ENCODE measurements at places on chromosomes 3 and 15. TPM values are rescaled to one million over a fixed set of nuclear protein-coding genes. Genes with fewer than 3 reads are reported as not detected.

- peak overlapping the region; percentile 79 for H3K27ac ChIP-seq
- H3K4me3 ChIP-seq: no peak overlapping the region
- no peaks in the 10 kb centered on the region for H3K36me3 ChIP-seq
- no peak for DNase-seq
These were observed 112.8 kb upstream of the RPL32 start for GRCh38 chr3:12954180-12954579.

DNA sequence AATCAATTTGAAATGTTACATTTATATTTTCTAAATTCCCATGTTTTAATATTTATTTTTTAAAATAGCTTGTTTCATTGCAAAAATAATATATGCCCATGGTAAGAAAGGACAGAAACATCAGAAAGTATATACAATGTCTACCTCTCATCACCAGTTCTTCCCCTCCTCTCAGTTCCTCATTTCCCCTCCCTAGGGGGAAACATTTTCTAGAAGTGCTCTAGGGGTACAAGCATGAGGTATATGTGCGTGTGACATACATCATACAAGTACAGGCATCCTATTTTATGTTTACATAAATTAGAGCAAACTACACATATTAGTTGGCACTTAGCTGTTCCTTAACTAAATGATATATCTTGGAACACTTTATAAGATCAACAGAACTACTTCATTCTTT, 189.3 kb upstream of the VEPH1 start:
- no peak overlapping the region for H3K27ac ChIP-seq
- no peak for DNase-seq
- no peak overlapping the region for H3K4me3 ChIP-seq
- no peaks in the 10 kb centered on the region for H3K36me3 ChIP-seq
- no peaks in the 10 kb centered on the region for H3K4me1 ChIP-seq
- H3K27me3 ChIP-seq: no peaks in the 10 kb centered on the region

DNA sequence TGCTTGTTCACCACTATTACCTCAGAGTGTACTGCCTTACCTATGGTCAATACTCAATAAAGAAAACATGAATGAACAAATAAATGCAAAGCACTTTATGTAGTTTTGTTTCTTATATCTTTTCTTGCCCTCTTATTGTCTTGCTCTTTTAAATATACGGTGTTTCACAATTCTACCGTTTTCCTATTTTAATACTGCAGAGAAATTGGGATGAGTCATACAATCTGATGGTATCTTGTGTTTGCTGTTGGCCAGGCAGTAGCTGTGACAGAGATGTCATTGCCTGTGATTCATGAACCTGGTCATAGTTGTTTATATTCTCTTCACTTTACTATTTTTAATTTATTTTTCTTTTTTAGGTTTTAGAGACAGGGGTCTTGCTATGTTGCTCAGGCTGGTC, 48.3 kb downstream of the SERP1 start:
- no peak for DNase-seq
- H3K27ac ChIP-seq: no peak overlapping the region
- H3K36me3 ChIP-seq: no peaks in the 10 kb centered on the region
- no peaks in the 10 kb centered on the region for H3K4me1 ChIP-seq

Gene ECE2
- total RNA-seq: not detected

Gene CHCHD4
- 9.4 TPM for total RNA-seq

Gene MRAS
- 68.1 TPM for total RNA-seq

Gene CHRD
- total RNA-seq: 12.0 TPM

DNA sequence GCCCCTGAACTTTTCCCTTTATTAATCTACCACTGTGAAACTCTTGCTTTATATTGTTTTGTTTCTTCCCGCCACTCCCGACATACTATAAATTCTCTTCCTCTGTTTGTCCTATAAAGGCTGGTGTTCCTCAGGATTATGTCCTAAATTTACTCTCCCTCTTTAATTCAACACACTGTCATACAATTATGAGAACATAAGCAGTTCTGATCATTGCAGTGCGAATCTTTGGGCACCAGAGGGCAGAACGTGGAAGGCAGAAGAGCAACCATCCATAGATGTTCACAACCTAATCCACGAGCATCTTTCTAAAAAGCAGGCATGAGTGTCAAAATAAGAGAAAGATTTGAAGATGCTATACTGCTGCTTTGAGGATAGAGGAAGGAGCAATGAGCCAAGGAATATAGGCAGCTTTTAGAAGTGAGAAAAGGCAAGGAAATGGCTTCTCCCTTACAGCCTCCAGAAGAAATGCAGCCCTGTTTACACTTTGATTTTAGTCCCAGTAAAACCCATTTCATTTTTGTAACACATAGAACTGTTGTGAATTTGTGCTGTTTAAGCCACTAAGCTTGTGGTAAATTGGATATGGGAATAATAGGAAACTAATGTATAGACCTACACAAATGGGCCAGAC, 179.4 kb downstream of the GBE1 start:
- H3K27me3 ChIP-seq: no peaks in the 10 kb centered on the region
- H3K36me3 ChIP-seq: no peaks in the 10 kb centered on the region
- DNase-seq: no peak

GRCh38 chr15:96969732-96970710, 639.5 kb downstream of the NR2F2 start:
- H3K27ac ChIP-seq: no peak overlapping the region
- DNase-seq: no peak
- H3K27me3 ChIP-seq: no peaks in the 10 kb centered on the region
- H3K4me3 ChIP-seq: no peak overlapping the region
- H3K36me3 ChIP-seq: no peaks in the 10 kb centered on the region

GRCh38 chr3:110808630-110809029, 263.0 kb upstream of the NECTIN3 start:
- no peaks in the 10 kb centered on the region for H3K27me3 ChIP-seq
- no peaks in the 10 kb centered on the region for H3K36me3 ChIP-seq
- no peak overlapping the region for H3K27ac ChIP-seq
- H3K4me1 ChIP-seq: no peaks in the 10 kb centered on the region
- no peak for DNase-seq

Gene PLS1
- total RNA-seq: 1.0 TPM

Data from aorta (tissue), 5 donors.